A549 treated with DMSO at 1 μM for 4 hours (cell line): ENCODE measurements at places on chromosomes 5 and 9. TPM values are rescaled to one million over a fixed set of nuclear protein-coding genes. Genes with fewer than 3 reads are reported as not detected.

Gene CER1
- not detected in 5 replicates for total RNA-seq

Gene CDX1
- total RNA-seq, result not detected in 5 replicates

Gene CRB2
- 0.04 to 0.12 TPM (median 0.07 TPM) in 5 replicates for total RNA-seq

Gene SPINK6
- 0.32 to 0.76 TPM (median 0.48 TPM) in 5 replicates for total RNA-seq

Gene C7
- not detected in 5 replicates for total RNA-seq

Gene GPR21
- total RNA-seq, result not detected in 5 replicates

Gene RNF180
- total RNA-seq, result 0.12 to 0.60 TPM (median 0.41 TPM) in 5 replicates

Gene EHMT1
- total RNA-seq, result 34.9 to 47.4 TPM (median 43.7 TPM) in 5 replicates

Gene IFNB1
- total RNA-seq, result not detected in 5 replicates

Gene SSBP2
- 7.5 to 9.6 TPM (median 8.7 TPM) in 5 replicates for total RNA-seq
